ENCODE measurements at places on chromosomes 13 and 19. TPM values are rescaled to one million over a fixed set of nuclear protein-coding genes. Genes with fewer than 3 reads are reported as not detected.

Gene CEBPA
- total RNA-seq, result 20.4 TPM

Gene ZNF878
- 0.27 TPM for total RNA-seq

Gene CPB2
- not detected for total RNA-seq

Gene CILP2
- total RNA-seq, result 0.27 TPM

DNA sequence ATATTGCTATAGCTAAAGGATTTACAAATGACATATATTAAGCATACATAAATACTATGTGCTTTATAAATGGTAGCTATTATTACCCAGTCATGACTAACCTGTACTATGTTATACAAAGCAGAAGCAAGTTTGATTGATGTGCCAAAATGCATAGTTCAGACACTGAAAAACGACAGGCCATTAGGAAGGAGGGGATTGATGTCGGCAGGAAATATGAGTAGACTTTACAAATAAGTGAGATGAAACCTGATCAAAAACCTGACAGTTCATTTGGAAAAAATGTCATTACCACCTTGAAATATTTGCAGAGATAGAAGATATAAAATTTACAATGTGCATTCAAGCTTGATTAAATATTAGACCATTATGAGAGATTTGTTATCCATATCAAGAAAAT is 38.8 kb upstream of the TPP2 start:
- DNase-seq, result no peak

GRCh38 chr19:40445780-40446262 is 1.7 kb upstream of the SERTAD3 start:
- no peak for DNase-seq

GRCh38 chr19:6172074-6172863 is 36.8 kb downstream of the ACSBG2 start:
- no peak for DNase-seq

GRCh38 chr19:2039959-2040646 is 10.9 kb downstream of the MKNK2 start:
- DNase-seq, result peak; percentile 65

DNA sequence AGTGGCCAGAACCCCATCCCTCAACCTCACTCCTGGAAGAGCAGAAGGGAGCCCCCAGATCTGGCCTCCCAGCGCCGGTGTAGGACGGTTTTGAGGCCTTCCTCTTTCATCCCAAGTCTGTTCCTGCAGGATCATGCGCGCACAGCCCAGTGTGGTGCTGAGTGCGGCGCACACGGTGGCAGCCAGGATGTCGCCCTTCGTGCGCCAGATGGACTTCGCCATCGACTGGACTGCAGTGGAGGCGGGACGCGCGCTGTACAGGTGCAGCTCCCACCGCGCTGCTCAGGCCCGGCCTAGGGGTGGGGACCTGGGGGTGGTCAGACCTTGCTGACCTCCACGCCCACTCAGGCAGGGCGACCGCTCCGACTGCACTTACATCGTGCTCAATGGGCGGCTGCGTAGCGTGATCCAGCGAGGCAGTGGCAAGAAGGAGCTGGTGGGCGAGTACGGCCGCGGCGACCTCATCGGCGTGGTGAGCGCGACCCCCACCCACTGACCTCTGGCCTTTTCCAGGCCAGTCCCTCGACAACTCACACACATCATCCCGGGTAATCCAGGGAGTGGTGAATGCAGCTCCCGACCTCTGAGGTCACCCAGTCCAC is 14.8 kb downstream of the PNPLA6 start:
- no peak for DNase-seq

DNA sequence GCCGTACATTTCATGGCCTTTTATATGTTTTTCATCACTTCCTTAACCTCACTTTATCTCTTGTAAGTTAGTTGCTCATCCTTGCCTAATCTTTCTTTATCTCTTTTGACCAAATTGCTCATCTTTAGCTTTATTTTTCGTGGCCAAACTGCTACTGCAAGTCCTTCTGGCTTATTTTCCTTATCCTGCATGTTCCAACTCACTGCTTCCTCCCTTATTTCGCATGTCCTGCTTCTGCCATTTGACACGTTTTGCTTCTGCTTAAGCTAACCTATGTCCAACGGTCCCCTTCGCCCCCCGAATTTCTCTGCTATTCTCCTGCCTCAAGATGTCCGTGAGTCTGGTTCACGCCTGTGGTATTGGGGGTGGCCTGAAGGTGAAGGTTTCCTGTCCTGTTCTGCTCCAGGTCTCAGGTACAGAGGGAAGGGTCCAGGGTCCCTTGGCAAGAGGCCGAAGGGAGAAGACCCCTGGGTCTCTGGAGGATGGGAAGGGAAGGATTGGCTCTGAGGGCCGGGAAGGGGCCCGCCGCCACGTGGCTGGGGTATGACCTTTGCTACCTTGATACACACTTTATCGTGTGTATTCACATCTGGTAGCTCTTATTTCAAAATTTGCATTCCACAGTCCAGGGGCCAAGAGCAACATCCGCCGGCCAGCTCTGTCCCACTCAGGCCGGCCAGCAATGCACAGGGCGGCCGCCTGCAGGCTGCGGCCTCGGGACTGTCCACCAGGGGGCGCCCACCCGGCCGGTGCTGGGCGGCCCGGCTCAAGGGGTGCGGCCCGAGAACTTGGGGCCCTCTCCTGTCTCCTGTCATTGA is 2.9 kb upstream of the C19orf85 start:
- peak; percentile 86 for DNase-seq

DNA sequence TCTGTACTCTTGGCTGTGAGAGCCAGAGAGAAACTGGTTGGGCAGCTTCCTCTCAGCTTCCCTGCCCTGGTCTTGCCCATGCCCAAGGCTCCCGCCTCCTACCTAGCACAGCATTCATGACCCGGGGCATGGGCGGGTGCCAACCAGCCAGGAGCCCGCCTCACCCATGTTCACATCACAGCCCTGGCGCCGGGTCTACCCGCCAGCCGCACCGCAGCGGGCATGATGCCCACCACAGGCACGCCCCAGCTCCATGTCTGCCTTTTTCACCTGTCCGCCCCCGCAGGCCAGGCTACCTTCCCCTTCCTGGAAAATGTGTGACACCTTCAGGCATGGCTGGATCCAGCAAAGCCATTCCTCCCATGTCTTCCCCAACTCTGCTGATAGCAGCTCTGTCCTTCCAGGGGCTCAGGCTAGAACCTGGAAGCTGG is 42.1 kb downstream of the PTPRS start:
- no peak for DNase-seq
